ENCODE measurements at places on chromosomes 6 and 20.

DNA sequence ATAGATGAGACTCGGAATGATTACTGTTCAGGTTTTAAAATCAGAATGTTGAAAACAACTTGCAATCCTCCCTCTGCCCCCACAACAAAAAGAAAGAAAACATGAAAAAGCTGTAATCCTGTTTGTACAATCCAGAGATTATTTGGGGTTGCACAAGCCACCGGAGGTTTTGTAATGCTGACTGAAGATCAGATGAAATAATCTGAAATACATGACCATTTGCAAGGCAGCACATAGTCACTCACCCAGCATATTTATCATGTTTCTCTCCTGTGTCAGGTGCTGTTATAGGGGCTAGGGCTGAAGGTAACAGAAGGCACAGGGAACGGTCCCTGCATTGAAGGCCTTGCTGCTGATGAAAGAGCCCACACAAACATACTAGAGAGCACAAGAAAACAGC, 85.3 kb downstream of the SIM1 start:
- DNase-seq = no peak

DNA sequence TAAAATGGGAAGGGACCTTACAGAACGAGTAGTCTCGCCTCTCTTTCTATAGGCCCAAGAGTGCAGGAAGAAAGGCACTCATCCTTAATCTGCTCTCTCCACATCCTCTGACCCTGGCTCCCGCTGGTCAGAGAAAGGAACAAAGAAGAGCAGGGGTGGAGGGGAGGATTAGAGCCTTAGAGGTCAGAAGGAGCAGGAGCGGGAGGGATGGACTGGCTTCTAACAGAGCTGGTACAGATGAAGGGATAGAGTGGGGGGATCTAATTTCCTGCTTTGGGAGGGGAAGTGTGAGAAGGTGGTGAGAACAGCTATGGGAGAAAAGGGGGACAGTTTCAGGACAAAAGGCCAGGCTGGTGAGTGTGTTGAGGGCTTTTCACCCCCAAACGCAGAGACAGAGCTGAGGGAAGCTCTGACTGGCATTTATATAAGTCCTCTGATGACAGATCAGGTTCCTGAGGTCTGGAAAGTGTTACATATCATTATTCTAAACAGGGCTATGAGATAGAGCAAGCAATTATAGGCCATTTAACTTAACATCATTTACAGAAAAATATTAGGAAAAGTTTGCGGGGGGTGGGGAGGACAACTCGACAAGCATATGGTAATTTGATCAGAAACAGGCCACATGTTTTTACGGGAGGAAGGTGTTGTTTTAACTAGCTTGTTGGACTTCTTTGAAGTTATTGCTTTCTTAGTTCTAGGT, 111.1 kb downstream of the FOXC1 start:
- no peak for DNase-seq

DNA sequence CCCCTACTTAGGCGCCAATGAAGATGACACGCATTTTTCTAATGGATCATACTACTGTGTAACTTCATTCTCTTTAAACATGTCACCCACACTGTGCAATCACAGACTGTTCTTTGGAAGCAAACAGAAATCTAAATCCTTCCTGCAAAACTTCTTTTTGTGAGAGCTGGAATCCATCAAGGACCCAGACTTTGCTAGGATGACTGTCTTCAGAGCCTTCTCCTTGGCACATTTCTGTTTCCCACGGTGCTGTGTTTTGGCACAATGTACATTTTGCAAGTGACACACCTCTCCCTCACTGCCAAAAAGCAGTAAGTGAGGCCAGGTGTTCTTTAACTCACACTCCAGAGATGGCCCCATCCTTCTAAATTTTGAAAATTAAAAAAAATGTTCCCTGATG, 21.7 kb upstream of the TAGAP start:
- no peak for DNase-seq

DNA sequence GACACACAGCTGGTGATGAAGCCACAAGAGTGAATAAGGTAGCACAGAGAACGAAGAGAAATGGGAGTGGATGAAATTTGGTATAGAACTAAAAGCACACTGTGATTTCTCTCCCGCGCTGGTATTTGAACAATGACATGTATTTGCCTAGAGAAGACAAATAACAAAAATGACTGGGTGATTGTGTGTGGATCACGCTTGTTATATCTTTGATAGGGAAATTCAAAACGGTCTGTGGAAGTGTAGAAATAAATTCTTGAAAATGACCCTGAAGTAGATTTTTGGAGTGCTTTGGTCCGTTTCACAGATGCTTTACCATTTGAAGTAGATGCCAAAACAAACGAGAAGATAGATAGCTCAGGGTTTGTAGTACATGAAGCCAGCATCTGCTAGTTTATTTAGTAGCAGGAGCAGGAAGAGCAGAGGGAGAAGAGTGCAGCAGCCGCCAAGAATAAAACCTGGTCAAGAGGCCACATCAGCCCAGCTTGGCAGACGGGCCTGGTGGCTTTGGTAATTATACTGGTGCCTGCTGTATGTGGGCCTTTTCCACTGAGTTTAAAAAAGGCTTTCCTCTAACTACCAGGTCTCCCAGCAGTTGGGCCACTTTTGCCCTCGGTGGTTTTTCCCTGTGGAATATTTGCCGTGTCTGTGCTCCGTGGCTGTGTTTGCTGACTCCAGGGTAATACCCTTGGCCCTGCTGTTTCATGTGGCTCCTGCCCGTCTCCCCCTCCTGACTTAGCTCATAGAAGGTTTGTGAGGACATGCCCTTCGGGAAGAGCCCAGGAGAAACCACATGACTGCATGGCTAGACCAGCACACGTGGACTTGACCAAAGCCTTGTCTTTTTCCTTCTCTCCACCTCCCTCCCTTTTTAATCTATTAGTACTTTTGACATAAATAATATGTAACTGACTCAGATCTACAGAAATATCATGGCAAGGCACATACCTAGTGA, 294.0 kb downstream of the SOX4 start:
- no peak for DNase-seq

- no peak for DNase-seq
Measured at GRCh38 chr20:11912013-11912658, 5.6 kb upstream of the BTBD3 start.

GRCh38 chr6:36018339-36018738, 6.1 kb downstream of the SLC26A8 start:
- no peak for DNase-seq

DNA sequence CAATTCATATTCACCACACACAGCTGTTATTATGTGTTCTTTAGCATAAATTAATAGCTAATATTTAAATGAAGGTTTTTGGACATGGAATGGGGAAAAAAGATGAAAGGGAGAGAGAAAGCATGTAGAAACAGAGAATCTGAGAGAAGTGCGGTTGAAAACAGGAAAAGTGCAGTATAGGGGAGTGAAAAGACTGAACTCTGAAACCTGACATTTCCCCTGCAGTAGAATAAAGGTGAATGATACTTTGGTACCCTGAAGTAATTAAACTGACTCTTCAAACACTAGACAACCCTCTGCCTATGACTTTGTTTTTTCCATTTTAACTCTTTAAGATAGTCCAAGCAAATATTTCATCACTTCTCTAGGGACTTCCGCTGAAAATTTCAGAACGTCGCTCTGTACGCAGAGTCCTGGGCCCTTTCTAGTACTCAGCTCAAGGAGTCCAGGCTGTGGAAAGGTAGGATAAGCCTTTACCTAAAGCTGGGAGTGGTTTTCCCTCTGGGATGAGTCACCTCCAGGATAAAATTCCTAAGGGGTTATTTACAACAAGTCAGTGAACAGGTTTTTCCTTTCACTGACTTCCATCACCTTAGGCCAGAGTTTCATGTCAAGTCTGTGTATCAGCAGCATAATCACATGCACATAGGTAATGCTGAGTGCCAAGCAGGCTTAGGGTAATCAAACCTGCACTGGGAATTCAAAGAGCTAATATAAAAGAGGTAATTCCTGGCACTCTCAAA, 614.5 kb downstream of the PKHD1 start:
- no peak for DNase-seq

GRCh38 chr6:104608101-104608500, 251.6 kb downstream of the HACE1 start:
- DNase-seq = no peak

DNA sequence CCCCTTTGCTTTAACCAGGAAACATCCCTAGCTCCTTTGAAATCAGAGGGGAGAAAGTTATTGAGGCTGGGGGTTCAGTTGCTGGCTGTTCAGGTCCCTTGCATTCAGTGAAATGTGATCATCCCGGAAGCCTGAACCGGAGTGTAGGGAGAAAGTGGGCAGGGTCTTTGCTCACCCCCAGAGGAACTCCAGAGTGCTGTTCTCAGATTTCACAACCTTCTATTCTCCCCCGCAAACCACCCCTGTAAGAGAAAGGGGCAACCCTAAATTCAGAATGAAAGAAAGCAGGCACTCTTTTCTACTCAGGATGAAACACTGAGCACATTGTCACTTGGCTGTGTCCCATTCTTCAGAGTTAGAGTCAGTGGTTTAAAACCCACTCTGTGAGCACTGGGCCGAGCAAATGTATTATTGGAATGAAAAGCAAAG, 139.8 kb downstream of the KHDC1L start:
- no peak for DNase-seq

DNA sequence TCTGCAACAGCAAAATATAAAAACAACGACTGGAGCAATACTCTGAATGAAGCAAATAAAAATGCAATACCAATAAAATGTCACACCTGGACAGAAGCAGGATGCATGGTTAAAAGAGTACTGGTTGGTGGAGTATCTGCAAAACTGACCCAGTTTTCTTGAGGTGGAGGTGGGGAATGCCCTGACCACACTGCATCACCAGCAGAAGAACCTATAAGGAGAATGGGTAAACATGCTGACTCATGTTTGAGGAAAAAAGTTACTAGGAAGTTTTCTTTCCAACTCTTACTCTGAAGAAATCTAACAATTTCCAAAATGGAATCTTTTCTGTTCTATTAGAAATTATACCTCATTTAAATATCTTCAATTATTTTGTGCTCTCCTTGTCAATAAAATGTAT, 43.6 kb downstream of the REPS1 start:
- no peak for DNase-seq

- DNase-seq = no peak
Measured at GRCh38 chr6:75800133-75800532, 51.1 kb downstream of the MYO6 start.

All from T follicular helper cell (primary cell).